ENCODE measurements at places on chromosomes 3 and 15.

- no peak for DNase-seq
Measured at GRCh38 chr3:123618768-123619484, 34.1 kb upstream of the HACD2 start.

DNA sequence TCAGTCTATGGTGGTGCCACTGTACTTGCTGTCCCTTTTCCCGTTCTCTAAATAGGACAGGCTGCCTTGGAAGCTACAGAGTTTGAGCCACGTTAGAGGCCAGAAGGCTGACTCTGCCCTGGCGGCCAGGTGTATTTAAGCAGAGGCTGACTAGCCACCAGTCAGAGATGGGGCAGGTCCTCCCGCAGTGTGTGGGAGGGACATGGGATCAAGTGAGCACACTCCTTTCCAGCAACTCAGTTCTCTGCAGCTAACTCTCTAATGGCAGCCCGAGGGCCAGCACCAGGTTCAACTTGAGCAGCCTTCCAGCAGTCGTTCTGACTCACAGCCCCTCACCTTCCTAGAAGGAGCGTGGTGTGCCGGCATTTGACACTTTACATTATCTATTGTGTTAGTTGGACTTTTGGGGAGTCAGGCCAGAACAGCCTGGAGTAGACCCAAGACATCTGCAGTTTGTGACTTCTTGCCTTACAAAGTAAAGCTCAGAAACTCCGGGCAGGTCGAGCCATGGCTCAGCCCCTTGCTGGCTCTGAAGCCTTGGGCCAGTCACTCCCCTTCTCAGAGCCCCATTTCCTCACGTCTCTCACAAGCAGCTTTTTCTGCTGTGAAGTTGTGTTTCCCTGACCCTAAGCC lies 46.7 kb upstream of the MYZAP start:
- no peak for DNase-seq

DNA sequence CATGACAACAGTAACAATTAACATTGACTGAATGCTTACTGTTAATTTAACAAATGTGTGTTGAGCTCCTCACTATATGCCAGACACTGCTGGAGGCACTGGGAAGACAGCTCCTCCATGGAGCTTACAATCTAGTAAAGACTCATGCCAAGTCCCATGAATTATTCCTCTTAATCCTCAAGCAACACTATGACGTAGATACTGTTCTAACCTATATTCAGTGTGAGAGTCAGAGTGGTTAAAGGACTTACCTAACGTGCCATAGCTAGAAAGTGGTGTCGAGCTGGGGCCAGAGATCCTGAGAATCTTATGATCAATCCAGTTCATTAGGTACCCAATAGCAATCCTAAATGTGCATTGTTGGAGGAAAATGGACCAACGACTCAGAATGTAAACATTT lies 43.6 kb downstream of the MYO1E start:
- no peak for DNase-seq

GRCh38 chr3:9170851-9171160 lies 78.6 kb downstream of the SRGAP3 start:
- DNase-seq, result no peak

DNA sequence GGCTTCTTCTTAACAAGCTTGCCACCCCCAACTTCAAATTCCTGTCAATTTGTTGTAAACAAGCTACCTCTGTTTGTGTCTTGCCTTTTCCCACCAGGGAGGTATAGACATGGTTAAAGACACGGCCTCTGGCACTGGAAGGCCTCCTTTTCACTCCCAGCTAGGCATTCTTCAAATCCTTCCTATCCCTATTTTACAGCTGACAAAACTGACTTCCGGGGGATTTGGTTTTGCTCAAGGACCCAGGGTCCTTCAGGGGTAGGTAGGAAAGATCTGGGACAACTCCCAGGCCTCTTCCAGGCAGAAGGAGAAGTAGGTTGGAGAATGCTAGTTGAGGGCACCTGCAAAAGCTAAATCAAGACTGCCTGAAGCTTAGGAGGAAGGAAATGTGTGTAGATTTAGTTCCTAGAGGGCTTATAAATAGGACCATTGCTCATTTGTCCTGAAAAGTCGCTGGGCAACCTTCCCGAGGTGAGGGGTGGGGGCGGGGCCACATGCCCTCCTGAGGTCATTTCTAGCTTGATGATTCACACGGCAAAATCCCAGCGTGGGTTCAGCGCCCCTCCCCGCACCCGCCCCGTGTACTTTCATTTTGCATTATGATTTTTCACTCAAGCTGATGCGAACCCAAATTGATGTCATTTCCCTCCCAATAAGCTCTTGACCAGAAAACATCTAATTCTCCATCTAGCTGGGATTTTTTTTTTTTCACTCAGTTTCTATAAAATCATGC lies 365.5 kb downstream of the SHQ1 start:
- peak; percentile 53 for DNase-seq

DNA sequence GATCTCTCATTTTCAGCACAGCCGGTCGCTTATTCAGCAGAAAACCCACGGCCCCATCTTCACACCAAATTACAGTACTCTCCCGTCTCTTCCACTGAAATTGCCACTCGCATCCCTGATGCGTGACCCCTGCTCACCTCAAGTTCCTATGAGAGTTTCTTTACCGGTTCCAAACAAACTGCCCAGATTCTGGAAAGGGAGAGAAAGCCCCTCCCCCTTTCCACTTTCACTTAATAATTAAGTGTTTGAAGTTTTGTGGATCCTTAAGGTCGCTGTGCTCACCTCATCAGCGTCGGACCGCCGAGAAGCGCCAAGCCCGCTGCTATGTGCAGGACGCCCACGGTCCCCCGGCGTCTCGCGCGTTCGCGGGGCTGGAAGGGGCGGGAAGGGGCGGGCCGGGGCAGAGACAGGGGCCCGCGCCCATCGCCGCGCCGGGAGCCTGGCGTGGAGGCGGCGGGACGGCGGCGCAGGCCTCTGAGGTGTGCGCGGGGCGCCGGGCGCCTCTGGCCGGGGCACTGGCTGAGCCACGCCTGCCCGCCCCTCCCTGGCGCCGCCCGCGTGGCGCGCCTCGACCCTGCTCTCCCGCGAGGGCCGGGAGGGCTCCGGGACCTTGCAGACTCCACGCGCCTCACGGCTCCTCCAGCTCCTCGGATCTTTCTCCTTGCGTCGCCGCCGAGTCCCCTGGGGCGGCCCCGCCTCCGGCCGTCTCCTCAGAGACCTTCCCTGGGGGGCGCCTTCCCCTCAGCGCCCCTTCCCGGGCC lies at the start of gene GPR156:
TSS of gene GPR156 (minus strand) at position 476 of the 761 bp plus-strand sequence. CDS start 41,124 bp downstream, outside the sequence.
- DNase-seq, result no peak

GRCh38 chr15:87731630-87732029 lies 524.9 kb downstream of the NTRK3 start:
- no peak for DNase-seq

GRCh38 chr15:92807971-92808571 lies 92.1 kb upstream of the CHD2 start:
- DNase-seq, result no peak

- no peak for DNase-seq
Measured at GRCh38 chr3:172107403-172107802, 68.0 kb downstream of the FNDC3B start.

DNA sequence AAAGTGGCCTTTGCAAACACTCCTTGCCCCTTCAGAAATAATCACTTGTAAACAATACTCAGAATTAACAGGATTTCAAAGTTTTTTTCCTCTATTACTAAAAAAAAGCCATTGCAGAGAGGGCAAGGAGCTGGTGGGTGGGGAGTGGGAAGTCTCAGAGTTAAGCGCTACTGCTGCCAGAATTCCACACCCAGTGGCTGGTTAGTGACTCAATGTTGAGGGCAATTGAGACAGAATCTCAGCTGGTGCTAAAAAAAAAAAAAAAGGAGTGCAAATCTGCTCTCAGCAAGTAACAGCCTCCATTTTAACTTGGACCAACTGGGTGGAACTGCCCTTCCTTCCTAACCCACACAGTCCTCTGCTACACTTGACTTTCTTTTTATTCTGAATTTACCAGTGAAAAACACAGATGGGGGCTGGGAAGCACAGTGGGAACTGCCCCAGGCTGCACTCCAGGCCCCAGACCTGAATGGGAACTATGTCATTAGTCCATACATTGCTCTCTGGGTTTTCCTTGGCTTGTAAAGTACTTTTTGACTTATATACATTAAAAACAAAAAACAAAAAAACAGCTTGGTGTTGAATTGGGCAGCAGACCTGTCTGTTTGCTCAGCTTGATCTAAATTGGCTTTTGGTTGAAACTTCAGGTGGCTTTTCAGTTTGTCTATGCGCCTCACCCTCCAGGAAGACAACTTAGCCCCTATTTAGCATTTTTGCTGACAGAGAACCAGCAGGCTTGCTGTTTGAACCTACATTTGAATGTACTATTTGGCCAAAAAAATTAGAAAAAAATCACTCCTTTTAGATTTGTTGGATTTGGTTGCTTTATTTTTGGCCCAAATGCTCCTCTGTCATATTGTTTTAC lies 357.8 kb upstream of the TBL1XR1 start:
- DNase-seq, result no peak

GRCh38 chr3:18283680-18284079 lies 141.5 kb downstream of the SATB1 start:
- no peak for DNase-seq

DNA sequence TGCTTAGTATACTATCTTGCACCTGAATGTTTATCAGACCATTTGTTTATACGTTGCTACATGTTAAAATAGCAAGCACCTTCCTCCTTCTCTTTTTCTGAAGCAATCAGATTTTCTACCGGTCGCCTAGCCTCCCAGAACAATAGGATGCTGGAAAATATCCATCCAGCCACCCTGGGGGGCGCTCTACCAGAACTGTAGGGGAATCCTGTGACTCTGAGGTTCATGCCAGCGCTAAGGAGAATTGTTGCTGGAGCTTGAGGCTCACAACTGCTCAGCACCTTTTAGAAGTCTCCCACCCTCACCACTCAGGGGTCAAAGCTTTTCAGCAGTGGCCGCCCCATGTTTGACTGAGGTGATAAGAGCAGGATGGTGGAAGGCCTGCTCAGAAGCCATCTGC lies 27.5 kb downstream of the SQOR start:
- DNase-seq, result no peak

DNA sequence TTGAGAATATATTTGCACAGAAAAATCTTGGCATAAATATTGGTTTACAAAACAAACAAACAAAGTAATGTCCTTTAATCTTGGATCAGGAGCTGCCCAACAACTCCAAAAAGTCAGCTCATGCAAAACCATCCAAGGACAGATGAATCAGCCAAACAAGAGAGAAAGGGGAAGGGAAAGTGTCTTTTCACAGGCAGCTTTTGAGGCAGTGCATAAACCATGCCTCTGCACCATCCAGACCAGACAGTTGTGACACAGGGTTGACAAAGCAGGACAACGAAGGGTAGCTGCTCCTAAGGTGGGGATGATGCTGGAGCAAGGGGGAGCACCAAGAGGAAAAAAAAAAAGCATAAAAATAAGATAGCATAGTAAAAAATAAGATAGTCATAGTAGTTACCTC lies 8.7 kb downstream of the CD86 start:
- DNase-seq, result no peak

- no peak for DNase-seq
Measured at GRCh38 chr15:64845183-64845611, 3.5 kb downstream of the PLEKHO2 start.

- DNase-seq, result no peak
Measured at GRCh38 chr15:92047900-92048299, 194.4 kb downstream of the SLCO3A1 start.

DNA sequence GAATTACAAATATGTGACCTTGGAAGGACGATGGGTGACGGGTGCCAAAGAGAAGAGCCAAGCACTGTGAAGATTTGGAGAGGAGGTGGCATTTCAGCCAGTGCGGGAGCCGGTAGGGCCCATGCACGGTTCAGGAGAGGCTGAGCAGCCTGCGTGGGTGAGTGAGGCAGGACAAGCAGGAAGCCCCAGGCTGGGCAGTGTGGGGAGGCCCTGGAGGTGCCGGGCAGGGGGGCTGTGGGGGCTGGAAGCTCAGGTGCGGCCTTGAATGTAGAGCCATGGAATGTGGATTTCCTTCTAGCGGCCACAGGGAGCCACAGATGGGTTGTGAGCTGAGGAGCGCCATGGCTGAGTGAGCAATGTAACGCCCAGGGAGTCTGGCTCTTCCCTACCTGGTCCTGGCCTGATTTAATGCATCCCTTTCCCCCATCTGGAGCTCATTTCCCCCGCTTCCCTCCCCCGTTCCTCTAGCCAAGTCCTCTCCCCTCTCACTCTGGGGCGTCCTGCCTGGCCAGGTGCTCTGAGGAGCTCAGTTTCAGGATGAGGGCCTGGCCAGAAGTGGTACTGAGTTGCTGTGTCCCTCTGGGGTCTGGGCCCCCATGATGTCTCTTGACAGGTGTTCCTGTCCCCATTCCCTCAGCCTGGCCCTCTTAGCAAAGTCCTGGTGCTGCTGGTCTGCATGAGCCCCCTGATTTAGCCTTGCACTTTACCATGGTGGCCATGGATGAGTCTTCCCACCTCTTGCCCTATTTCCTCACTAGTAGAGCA lies 41.8 kb upstream of the IQSEC1 start:
- no peak for DNase-seq

DNA sequence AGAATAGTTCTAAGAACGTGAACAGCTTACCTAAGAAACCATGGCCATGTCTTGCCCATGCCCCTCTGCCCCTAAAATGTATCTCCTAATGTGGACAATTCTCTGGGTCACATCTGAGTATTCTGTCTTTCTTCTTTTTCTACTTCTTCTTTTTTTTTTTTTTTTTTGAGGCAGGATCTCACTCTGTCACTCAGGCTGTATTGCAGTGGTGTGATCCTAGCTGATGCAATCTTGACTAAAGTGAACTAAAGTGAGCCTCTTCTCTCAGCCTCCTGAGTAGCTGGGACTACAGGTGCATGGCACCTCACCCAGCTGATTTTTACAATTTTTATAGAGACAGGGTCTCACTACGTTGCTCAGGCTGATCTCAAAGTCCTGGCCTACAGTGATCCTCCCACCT lies 204.8 kb upstream of the ZPLD1 start:
- DNase-seq, result no peak

GRCh38 chr3:3605226-3605625 lies 194.0 kb upstream of the LRRN1 start:
- DNase-seq, result no peak

DNA sequence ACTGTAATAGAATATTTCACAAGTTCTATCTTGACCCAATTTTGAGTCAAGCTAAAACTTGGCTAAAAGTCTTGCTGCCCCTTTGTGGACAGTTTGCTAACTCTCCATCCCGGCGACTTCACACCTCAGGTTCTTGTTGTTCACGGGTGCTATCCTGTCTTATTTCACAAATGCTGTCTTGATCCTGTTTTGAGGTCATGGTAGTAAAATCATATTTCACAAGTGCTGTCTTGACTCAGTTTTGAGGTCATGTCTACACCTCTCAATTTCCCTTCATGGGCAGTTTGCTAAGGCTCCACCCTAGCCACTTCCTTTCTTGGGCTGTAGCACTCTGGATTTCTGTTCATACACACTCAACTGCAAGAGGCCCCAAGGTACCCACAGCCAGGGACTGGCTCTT lies 45.0 kb upstream of the GK5 start:
- DNase-seq, result peak; percentile 6

DNA sequence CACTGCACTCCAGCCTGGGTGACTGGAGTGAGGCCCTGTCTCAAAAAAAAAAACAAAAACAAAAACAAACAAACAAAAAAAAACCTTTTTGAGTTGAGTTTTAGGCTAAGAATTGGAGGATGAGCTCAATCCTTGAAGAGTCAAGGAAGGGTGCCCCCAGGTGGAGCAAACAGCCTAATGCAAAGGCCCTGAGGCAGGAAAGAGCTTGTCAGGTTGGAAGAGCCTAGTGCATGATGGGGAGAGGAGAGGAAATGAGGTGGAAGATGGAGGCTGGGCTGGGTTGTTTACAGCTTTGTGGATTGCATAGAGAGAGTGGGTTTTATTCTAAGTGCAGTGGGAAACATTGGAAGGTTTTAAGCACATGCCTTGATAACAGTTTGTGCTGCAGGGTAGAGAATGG lies 2.1 kb upstream of the SNX22 start:
- DNase-seq, result no peak
